ENCODE measurements at places on chromosomes 13 and 19.

DNA sequence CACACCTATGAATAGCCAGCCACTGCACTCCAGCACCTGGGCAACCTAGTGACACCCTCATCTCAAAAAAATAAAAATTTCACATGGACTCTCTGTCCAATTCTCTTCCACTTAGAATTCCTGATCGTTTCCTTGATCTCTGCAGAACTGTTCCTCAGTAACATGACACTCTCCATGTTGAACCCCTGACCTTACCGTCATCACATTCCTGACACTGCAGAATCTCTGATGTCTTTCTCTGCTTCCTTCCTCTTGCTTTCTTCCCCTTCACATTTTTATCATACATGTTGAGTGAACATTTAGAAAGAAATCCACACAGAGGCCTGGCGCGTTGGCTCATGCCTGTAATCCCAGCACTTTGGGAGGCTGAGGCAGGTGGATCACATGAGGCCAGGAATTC is 15.0 kb downstream of the ZNF114 start:
- DNase-seq: no peak

- peak; percentile 75 for DNase-seq
Observed at GRCh38 chr19:17125728-17126677, 50.4 kb downstream of the MYO9B start.

GRCh38 chr19:19662344-19662743 is 1.1 kb downstream of the ATP13A1 start:
- no peak for DNase-seq

- DNase-seq: no peak
Observed at GRCh38 chr13:112133499-112134390, 66.8 kb downstream of the SOX1 start.

DNA sequence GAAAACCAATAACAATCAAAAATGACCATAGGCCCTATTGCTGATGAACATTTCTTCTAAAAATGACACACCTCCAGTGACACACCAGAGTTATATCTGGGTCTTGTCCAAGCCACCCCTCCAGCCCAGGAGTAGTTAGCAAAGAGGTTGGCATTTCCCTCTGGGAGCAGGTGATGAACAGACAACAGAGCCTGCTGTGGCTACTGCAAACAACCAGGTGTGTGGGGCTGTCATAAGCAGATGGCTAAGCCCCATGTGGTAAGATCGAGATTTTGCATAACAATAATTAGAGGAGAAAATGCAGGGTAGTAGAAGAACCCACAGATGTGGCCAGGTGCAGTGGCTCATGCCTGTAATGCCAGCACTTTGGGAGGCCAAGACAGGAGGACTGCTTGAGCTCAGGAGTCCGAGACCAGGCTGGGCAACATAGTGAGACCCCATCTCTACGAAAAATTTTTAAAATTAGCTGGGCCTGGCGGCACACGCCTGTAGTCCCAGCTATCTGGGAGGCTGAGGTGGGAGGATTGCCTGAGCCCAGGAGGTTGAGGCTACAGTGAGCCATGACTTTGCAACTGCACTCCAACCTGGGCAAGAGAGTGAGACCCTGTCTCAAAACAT is 5.0 kb downstream of the XRCC1 start:
- DNase-seq: peak; percentile 16

- no peak for DNase-seq
Observed at GRCh38 chr19:37470216-37470615, 1.1 kb downstream of the ZNF570 start.

Data from GF-D8 (cell line).